ENCODE measurements at places on chromosomes 7 and 10.

DNA sequence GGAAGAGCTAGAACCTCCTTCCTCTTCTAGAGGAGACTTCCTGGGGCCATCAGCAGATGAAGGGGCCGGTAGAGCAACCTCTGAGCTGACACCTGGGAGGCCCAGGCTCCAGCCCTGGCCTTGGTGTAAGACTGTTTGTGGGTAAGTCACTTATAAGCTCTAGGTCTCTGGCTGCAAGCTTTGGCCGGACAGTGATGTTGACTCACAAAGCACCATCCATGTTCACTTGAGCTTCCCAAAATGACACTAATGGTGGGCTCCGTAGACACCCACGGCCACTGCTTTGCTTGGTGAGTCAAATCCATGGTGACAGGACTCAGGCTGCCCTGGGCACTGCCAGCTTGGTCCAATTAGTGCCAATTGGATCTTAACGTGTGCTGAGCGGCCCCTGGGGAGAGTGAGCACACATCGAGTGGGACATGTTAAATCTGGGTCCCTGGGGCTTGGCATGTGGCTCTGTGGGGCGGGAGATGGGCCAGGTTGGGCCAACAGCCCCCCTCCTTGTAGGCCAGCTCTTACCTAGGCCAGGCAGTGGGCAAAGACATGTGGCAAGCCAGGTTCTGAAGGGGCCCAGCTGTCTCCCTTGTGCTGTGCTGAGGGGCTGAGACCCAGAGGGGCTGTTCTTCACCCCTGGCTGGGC lies 16.7 kb downstream of the NEURL1 start:
- no peak for DNase-seq

GRCh38 chr7:155526225-155526624 lies 20.1 kb downstream of the CNPY1 start:
- DNase-seq, result no peak

DNA sequence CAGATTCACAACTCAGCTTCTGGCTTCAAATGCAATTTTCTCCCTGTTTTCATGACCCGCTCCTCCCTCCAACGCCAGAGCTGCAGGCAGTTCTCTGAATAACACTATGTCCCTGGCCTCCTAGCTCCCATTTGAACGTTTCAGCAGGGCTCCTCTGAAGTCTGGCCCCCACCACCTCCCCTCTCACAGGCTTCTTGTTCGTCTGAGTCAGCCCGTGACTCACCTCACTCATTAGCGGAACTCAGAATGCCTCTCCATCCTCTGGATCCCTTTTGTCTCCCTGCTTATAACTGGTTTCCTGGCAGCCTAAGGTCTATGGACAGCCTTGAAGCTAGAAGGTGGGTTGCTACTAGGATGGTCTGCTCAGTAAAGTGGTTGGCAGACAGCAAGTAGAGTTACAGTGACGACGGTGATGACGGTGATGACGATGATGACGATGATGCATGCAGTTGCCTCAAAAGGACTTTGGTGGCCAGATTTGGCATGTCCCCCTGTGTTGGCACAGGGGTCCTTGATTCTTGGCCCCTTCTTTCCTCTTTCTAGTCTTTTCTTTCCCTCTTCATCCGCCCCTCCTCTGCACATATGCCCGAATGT lies 83.3 kb upstream of the MKLN1 start:
- DNase-seq, result no peak

GRCh38 chr7:118280319-118281012 lies 56.0 kb downstream of the ANKRD7 start:
- no peak for DNase-seq

DNA sequence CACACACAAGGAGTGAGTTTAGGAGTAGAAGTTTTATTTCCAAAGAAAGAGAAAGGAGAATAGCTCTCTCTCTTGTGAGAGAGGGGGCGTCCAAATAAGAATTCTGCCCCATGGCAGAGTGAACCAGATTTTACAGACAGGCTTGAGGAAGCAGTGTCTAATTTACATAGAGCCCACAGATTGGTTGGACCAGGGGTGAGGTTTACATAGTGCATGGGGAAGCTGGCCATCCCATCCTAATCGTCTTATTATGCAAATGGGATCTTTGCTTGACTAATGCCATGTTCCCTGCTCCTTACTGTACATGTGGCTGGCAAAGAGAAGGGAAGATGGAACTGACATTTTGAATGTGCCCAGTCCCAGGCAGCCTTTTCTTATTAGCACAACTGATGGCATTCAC lies 60.0 kb upstream of the ACSM6 start:
- DNase-seq, result no peak

DNA sequence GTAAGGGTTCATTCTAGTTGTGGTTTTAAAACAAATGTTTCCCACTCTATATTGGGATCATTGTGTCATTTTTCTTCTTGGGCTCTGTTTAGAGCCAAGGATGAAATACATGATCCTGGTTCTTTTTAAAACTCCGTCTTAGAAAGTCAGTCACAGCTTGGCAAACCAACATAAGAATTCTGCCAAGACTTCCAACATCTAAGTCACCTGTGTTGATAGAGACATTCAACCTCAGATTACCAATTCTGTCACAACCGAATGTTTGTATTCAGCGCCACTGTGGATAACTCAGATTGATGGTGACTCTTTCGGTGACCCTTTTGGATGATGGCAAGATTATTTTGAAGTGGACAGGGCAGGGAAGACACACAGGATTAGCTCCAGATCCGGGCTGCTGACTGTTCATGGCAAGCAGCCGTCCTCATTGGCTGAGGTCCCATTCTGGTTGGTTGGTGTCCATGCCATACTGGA lies 255.4 kb downstream of the ARHGAP21 start:
- no peak for DNase-seq

DNA sequence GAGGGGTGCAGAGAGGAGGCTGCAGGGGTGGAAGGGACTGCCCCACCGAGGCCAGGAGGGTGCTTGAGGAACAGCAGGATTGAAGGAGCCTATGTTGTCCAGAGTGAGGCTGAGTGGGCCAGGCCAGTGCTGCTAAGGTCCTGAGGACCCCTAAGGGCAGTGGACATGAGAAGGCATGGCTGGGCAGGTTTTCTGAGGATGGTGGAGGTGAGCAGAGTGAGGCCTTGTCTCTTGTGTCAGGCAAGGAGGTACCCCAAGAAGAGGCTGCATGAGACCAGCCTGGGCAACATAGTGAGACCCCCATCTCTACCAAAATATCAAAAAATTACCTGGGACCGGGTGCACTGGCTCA lies 5.2 kb downstream of the SH2B2 start:
- DNase-seq, result no peak

Measured in LoVo (cell line).